ENCODE measurements at places on chromosomes 12 and 14.
A peak's percentile ranks its signal among the peaks of the same experiment; 100 is the strongest.

GRCh38 chr14:63752449-63753169 lies 24.7 kb upstream of the SGPP1 start:
- no peak for DNase-seq

GRCh38 chr14:28365510-28365909 lies 401.1 kb upstream of the FOXG1 start:
- DNase-seq, result no peak

- DNase-seq, result no peak
These were observed 75.5 kb upstream of the CPM start for GRCh38 chr12:69008520-69008919.

DNA sequence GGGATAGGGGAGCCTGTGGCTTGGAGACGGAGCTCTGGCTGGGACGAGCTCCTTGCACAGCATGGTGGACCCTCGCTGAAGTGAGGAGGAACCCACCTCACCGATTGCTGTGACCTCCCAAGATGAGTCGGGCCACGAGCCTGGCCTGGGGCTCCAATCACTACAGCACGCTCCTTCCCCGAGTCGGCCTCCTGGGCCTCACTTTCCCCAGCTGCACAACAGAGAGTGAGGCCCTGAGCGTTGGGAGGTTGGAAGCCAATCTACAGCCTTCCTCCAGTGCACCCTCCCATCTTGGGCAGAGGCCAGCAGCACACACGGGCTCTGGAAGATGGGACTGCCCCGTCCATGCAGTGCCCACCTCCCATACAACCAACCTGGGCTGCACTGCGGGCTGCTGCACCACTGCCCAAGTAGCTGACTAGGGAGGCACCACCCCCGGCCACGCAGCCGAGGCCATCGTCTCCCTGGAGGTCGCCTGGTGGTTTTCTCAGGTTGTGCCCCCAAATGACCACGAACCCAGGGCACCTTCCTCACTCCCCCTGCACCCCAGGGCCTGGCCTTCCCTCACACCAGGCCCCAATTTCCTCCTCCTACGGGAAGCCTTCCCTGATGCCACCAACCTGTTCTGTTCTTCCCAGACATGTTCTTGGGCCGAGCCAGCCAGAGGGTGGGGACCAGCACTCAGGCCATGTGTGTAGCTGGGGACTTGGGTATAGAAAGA lies 152.3 kb upstream of the C14orf180 start:
- no peak for DNase-seq

DNA sequence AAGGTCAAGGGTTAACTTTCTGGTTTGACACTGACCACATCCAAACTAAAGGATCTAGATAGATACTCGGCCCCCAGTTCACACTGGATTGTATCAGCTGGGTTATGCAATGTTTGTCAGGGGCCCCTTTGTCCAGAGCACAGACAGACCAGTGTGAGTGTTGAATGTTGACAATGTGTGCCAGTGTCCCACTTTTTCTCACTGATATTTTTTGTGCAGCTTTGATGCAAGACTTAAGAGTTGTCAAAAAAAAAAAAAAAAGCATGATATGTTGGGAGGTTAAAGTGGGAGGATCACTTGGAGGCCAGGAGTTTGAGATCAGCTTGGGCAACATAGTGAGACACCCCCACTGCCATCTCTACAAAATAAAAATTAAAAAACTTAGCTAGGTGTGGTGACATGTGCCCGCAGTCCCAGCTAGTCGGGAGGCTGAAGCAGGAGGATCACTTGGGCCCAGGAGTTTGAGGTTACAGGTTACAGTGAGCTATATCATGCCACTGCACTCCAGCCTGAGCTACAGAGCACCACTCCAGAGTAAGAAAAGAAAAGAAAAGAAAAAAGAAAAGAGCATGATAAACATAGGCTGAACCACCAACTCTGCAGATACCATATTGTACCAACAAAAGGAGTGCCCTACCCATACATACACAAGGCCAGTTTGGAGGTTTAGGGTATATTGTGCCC lies 97.5 kb downstream of the LGR5 start:
- no peak for DNase-seq

DNA sequence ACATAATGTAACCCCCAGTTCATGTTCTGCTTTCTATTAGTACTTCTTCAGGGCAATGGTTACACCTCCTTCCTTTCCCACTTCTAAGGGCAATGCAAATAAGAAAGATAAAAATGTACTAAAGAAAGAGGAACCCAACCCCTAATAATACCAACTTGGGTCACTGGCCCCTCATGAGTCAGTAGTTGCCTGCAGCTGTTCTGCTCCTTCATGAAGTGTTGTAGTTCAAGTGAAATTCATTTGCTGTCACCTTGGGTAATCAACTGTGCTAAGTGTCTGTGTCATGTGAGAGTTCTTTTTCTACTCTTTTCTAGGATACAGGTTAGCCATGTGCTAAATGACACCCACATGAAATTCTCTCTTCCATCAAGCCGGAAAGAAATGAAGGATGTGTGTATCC lies 91.8 kb downstream of the PLXNC1 start:
- peak; percentile 65 for DNase-seq

GRCh38 chr12:68743356-68743755 lies 2.6 kb upstream of the SLC35E3 start:
- DNase-seq, result no peak

DNA sequence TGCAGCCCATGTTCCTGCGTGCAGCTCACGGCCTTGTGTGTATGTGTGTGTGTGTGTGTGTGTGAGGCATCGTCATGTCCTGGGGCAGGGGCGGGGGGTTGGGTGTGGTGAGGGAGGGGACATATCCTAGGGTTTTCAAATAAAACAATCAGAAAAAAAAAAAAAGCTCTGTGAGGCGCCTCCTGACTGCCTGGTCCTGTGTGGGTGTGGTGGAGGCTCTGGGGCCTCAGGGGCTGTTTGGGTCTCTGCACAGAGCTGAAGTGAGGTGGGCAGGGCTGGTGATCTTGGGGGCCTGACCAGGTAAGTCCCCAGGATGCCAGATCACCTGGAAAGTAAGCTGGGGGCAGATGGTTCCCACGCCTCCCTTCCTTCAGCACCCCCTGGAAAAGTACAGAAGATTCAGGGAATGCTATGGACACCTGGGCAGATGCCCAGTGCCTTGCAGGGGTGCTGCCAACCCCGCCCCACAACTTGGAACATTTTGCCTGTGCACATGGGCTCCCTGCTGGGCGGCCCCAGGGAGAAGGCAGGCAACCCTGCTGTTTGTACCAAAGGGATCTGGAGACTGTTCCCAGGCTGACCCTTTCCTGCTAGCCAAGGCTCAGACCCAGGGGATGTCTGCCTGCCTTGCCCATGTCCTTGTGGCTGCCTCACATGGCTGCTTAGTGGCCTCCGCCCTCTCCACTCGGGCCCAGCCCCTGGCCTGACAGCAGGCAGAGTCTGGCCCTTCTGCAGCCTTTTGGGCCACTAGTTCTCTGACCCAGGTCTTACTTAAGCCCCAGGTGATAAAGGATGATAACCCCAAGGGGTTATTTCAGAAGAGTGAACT lies 28.8 kb downstream of the CLSTN3 start:
- peak; percentile 15 for DNase-seq

- DNase-seq, result no peak
These were observed 53.2 kb downstream of the DACT1 start for GRCh38 chr14:58690801-58691516.

DNA sequence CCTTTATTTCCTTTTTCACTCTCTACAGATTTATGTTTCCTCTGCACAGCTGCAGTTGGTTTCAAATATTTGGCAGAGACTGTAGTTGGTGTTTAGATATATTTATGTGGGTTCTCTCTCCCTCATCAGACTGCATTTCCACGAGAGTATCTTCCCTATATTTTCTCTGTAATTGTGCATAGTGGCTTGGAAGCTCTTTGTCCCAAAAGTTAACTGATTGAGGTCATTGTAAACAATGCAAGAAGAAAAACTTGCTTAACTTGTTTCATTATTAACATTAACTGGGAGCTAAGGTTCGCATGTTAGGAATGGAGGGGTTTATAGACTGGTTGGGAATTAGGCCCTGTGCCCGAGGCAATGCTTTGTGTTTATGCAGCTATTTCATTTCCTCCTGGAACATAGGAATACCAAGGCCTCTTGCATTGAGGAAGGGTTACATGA lies 216.9 kb upstream of the HMGA2 start:
- no peak for DNase-seq

DNA sequence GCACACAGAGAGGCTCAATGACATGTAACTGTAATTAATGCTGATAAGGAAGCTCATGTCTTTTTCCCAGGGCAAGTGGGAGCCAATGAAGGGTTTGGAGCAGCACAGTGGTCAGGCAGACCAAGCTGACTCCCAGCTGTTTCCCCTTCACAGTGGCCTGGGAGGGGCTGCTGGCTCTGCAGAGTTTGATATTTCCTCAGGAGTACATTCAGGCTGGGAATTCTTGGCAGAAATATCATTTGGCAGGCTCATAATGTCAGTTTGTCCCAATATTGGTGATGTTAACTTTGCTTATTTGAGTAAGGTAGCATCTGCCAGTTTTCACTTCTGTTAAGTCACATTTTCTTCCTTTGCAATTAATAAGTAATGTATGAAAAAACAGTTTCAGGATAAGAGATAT lies 247.0 kb downstream of the EMP1 start:
- DNase-seq, result no peak

DNA sequence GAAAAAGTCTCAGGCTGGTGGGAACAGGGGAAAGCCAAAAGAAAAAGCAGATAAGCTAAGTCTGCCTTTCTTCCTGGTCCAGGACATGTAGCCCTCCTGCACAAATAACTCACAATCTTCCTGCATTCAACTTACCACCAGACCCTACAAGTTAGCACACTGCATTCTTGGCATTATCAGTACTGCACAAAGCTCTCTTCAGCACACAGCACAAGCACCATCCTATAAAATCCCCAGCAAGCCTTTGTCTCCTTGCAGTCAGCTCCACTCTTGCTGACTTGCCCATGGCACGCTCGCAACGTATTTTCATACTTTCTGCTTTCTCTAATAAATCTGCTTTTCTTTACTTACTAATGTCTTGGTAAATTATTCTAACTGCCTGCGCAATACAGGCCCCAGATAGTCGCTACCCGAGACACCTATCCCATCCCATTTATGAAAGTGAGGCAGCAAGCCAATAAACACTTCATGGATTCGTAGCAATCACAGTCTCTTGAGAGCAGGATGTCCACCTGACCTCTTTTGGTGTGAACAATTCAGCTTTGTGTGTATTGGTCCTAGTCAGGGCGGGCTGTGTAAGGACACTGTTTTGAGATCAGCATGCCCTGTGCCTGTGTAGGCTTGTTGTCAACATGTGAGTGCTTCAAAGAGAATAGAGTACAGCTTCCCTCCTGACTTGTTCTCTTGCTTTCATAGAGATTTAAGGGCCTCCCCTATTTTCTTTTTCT lies 49.0 kb downstream of the TMEM117 start:
- DNase-seq, result no peak
